ENCODE measurements at places on chromosomes 2 and 18.

GRCh38 chr2:33513480-33513879, 37.0 kb downstream of the RASGRP3 start:
- no peak for DNase-seq

DNA sequence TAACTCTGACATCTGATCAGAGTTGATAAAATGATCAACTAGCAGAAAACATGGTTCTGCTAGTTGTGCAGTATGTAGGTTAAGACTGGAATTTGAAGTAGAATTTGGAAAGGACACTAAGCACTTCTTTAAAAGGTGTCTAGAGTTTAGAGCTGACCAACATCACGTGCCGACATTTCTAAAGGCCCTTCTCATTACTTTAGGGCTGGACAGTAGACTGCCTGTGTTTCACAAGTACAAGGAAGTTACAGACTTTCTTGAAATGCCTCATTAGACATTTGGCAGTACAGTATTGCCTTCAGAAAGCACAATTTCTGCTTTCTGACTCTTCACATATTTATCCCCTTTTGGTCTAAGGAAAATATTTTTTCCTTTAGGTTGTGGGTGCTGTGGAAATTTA, 255.3 kb downstream of the ZNF385B start:
- DNase-seq: no peak

DNA sequence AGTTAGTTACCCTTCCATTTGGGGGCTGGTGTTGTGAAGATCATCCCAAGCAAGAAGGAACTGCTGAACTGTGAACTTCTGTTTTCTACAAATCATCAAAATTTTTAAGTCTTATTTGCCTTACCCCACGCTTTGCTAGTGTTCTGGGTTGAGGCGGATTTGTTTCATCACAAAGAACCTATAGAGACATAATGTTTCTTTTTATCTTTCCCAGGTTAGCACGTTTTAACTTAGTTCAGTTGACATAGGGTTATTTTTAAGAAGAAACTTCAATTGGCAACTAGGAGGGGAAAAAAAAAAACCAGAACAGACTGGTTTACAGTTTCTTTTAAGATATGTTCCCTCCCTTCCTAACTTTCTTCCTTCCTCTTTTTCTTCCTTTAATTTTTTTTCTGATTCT, 31.1 kb upstream of the CERS6 start:
- DNase-seq: no peak

DNA sequence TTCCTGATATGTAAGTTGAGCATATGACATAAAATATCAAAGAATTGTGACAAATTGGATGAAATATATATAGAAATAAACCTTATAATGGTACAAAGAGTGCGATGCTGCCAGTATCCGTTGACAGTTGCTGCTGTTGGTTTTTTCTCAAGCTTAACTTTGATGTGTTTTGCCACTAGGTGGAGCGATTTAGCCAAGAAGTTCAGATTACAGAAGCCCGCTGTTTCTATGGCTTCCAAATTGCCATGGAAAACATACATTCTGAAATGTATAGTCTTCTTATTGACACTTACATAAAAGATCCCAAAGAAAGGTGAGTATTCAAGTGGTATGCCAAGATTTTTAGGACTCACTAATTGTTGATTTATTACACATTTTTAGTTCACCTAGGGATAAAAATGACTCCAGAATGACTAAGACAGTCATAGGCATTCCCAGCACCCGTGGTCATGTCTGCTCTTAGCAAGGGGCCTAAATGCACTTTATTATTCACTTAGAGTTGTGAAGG, 2.1 kb downstream of the RRM2 start:
- no peak for DNase-seq

DNA sequence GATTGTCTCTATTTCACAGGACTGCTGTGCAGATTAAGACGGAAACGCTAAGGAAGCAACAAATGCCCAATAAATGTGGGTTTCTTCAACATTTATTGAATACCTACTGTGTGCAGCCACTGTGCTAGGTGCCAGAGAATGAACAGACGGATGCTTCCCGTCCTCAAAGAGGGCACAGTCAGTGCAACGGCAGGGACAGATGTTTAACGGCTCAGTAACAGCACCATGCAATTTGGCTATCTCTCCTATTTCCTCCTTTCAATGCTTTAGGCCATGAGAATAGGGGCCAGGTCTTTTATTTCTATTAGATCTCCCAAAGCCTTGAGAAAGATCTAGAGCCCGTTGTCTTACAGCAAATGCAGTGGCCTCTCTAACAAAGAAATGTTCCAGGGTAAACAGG, 7.2 kb downstream of the EDAR start:
- DNase-seq: no peak

GRCh38 chr2:224532931-224533330, 52.2 kb downstream of the CUL3 start:
- no peak for DNase-seq

DNA sequence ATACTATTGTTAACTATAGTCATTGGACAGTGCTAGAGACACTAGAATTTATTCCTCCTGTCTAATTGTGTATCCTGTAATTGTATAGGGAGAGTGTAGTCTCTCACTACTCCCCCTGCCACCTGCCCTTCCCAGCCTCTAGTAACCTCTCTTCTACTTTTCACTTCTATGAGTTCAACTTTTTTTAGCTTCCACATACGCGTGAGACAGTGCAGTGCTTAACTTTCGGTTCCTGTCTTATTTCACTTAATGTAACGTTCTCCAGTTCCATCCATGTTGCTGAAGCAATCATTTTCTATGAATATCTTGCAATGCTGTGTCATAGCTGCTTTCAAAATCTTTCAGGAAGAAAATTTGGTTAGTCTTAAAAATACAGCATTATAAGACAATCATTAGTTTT, 22.8 kb upstream of the RUFY4 start:
- no peak for DNase-seq

- DNase-seq: no peak
Observed at GRCh38 chr18:24378598-24378997, 19.0 kb downstream of the OSBPL1A start.

DNA sequence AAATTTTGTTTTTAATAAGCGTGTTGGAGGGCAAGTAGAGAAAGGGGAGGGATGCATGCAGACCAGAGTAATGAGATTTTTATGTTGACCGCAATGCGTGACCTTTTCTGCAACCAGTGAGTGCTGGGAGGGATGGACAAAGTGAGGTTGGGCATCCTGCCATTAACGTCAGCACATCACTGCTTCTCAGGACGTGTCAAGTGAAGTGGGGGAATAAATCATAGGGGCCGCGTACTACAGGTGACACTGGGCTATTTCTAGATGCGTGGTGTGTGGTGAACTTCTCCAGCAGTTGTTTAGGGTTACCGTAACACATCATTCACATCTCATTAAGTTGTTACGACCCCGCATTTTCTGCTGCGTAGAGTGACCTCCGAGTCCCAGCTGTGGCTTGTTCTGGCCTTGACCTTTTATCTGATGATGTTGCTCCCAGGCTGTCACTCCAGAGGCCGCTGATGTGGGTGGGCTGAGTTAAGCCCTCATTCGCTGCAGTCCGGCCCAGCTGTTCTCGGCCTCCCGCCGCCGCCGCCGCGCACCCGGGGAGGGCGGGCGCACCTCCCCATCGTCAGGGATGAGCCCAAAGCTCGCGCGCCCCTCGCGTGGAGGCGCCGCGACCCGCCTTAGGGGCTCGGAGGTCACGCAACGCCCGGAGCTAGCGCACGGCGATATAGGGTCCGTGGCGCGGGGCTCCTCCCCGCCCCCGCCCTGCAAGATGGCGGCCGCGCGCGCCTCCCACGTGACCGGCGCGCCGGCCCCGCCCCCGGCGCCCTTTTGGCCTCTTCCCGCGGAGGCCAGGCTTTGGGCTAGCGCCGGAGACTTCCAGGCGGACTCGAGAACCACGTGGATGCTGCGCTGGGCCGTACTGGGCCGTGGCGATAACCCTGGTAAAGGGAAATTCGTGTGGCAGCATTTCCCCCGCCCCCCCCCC, 3.5 kb downstream of the ZCCHC2 start:
- DNase-seq: peak; percentile 81

- no peak for DNase-seq
Observed at GRCh38 chr2:151024696-151025251, 236.9 kb downstream of the RBM43 start.

GRCh38 chr2:202555356-202555755, 79.4 kb upstream of the FAM117B start:
- DNase-seq: no peak

DNA sequence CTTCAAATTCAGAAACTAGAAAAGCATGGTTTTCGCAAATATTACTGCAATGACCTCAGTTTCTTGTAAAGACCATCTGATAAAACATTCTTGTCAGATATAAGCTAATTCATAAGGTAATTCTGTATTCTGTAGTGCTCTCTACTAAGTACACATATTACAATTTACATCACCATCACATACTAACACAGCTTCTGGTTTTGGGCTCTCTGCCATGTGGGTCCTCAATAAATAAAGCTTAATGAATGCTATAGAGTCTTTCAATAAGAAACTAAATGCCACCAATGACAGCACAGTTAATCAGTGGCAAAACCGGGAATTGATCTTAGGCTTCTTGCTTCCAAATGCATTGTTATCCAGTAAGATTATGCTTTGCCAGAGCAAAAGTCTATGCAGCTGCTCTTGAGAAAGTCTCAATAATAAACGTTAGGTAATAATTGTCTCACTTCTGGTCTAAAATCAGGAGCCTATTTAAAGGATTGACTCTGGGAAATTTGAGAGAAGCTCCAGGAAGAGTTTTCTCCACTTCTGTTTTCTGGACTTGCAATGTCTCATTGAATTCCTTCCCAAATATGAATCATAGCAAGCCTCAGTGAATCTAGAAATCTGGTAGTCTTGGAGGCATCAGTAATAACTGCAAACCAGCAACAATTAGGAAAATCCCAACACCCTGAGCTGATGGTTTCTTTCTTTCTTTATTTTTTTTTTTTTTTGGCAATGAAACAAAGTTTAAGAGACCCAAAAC, 67.9 kb upstream of the RAPGEF4 start:
- DNase-seq: no peak

DNA sequence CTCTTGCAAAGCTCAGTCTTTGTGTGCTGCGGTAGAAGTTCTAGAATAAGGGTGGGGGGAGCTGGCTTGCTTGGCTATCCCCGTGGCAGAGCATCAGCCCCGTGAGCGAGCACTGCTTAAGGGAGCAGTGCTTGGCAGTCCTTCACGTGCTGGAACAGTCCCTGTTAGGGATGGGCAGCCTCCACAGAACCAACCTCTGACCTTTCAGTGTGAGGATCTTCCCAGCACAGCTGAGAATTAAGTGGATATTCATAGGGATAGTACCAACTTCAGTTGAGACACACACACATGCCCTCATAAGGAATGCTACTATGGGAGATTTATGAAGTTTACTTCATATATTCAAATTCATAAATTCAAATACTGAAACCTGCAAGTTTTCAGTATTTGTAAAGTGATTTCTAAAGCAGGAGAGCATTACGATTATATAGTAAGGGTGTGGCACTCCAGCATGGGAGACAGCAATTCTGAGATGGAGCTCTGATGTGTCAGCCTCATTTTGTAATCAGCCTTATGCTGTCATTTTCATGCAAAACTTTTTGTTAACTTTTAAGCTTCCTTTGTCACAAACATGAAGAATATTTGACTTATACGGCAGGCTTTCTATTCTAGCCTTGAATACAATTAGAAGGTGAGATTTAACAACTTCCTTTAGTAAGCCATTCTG, 39.5 kb downstream of the ATP9B start:
- no peak for DNase-seq

DNA sequence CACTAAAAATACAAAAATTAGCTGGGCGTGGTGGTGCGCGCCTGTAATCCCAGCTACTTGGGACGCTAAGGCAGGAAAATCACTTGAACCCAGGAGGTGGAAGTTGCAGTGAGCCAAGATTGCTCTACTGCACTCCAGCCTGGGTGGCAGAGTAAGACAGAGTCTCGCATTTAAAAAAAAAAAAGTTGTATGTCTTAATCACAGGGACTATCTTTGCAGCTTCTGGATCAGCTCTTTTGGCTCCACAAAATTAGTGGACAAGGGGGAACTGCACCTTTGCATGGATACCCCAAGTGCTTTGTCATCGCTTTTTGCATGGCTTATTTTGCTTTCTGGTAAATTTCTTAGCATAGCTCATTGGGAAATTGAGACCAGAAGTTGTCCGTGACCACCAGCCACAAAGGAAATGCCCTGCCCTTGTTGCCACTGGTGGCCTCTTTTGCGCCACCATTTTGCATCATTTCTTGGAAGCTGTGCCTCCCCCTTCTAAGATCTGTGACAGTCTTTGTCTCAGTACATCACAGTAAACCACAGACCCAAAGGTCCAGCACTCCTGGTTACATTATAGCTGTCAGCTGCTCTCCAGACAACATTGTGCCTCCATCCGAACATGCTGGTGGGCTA, 43.9 kb upstream of the PCBP1 start:
- DNase-seq: no peak

DNA sequence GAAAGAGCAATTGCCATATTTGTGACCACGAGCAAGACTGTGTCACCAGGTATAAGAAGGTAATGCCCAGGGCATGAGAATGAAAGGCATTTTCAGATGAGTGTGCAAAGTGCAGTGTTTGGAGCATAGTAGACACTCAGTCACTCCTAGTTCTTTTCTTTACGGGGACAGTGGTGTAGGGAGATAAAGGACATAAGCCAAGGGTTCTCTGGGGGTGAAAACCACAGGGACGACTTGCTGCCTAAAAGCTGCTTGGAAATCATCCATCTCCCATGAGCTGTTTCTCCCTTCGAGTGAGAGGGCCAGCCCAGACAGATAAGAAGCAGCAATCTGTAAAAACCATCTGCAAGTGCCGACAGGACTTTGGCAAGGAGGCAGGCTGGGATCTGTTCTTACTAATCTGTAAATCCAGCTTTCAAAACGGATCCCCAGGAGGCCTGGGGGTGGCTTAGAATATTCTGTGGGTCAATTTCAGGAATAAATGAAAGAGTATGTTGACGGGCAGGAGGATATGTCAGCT, 221.6 kb downstream of the LPIN1 start:
- DNase-seq: no peak

DNA sequence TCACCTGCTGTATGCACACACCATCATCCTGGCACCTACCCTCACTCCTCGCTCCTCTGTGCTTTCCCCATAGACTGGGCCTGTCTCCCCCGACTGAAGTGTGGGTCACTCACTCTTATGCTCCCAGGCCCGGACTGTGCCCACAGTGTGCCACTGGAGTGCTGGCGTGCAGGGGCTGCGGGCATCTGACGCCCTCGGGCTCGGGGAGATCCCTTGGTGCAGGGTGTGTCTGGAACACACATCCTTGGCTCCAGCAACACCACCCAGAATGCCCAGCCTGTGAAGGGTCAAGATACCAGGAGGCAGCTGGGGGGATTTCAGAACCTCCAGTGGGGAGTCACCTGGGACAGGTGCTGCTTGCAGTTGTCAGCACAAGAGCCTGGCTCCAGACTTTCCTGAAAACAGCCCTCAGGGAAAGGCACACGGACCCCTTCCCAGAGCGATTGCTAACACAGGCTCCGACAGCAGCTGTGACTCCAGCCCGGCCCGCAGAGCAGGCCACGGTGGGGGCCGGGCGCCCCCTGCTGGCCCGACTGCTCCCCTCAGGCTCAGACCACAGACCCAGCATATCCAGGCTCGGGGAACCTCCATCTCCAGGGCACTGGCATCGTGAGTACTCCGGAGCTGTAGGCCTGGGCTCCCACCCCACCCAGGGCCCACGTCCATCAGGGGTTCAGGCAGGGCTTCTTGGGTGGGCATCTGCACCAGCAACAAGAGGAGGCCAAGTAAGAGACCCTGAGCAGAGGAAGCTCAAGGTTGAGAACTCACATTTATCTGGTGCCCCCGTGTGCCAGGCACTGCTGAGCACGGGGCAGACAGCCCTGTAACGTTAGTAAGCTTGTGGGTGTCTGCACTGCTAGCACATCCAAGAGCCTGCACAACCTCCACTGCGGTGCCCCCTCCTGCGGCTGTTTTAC, 8.6 kb downstream of the HS1BP3 start:
- DNase-seq: peak; percentile 68
